ENCODE measurements at places on chromosomes 2 and 18.
A peak's percentile ranks its signal among the peaks of the same experiment; 100 is the strongest.

GRCh38 chr2:129004485-129004884, 685.8 kb upstream of the HS6ST1 start:
- DNase-seq, result no peak

DNA sequence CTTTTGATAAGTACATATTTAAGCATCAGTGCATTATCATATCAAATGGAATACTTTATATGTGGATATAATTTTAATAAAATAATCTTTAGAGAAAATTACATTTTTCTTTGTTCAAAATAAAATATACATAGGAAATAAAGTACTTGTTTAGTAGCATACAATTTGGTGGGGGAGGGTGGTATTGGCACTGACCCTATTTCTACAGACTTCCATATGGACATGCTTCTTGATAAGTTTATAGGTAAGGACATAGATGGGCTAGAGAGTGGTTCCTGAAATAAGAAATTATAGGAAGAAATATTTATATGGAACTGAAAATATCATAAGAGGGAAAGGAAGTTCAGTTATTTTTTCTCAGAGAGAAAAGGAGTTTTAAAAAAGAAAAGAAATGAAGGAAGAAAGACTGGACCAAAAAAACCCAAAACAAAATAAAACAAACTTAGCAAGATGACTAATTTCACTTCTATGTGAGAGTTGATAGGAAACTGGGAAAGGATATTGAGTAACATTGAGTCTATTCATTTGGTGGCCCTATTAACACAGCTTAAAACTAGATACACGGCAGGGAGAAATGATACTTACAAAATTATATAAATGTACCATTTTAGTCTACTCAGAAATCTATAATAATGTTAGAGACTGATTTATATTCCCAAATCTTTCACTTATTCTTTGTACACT, 505.9 kb downstream of the ERBB4 start:
- DNase-seq, result peak; percentile 32

GRCh38 chr2:169106563-169107545, 37.5 kb downstream of the DHRS9 start:
- no peak for DNase-seq

GRCh38 chr2:72916743-72917137, 579 bp upstream of the EMX1 start:
- no peak for DNase-seq

DNA sequence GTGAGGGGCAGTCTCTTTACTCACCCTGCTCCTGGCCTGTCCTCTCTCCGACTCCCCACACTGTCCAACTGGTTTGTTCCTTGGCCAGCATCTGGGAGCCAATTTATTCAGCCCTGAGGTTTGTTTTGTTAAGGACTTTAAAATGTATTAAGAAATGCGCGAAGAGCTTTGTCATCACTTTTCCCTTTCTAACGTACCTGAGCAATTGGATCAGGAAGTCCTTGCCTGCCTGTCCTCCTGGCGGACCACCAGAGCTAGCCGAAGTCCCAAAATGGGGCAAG, 164.7 kb upstream of the MSH6 start:
- DNase-seq, result no peak

GRCh38 chr2:197873293-197873701, 68.9 kb downstream of the PLCL1 start:
- peak; percentile 11 for DNase-seq

- no peak for DNase-seq
These were observed 299.0 kb downstream of the NDUFA10 start for GRCh38 chr2:239726091-239726591.

- no peak for DNase-seq
These were observed 4.1 kb upstream of the WNT6 start for GRCh38 chr2:218855305-218856166.
